ENCODE measurements at places on chromosomes 11 and 22. TPM values are rescaled to one million over a fixed set of nuclear protein-coding genes. Genes with fewer than 3 reads are reported as not detected.

The NPAS4 gene
- total RNA-seq: 0.19 TPM

The SCYL1 gene
- total RNA-seq: 72.2 TPM

The TTC36 gene
- 1.1 TPM for total RNA-seq

The GGTLC2 gene
- total RNA-seq: 0.76 TPM

The MS4A6E gene
- 0.38 TPM for total RNA-seq

The OR52N4 gene
- 0.60 TPM for total RNA-seq

The OR8A1 gene
- total RNA-seq: not detected

The PDGFD gene
- 12.2 TPM for total RNA-seq

The PAFAH1B2 gene
- 90.2 TPM for total RNA-seq

The PIWIL4 gene
- total RNA-seq: 6.0 TPM

The OPCML gene
- total RNA-seq: 1.1 TPM

All from kidney (tissue), 22 donors.